ENCODE measurements at places on chromosomes 7 and 10. TPM values are rescaled to one million over a fixed set of nuclear protein-coding genes. Genes with fewer than 3 reads are reported as not detected.

Gene AKR1C4
- total RNA-seq = not detected

Gene BICC1
- 45.9 TPM for total RNA-seq

Gene CUBN
- 2.9 TPM for total RNA-seq

Gene RBM48
- total RNA-seq = 7.3 TPM

Gene NOC3L
- total RNA-seq = 43.6 TPM

Gene CTTNBP2
- total RNA-seq = 1.1 TPM

Gene ARHGAP22
- total RNA-seq = 87.6 TPM

Gene SPDYE6
- total RNA-seq = not detected

Gene DPYSL4
- total RNA-seq = 1.6 TPM

Gene NAT16
- total RNA-seq = not detected

Measured in subcutaneous preadipocyte (primary cell).